ENCODE measurements at places on chromosomes 12 and 14.

GRCh38 chr12:85007836-85008235, 28.2 kb downstream of the TSPAN19 start:
- DNase-seq = peak; percentile 82

DNA sequence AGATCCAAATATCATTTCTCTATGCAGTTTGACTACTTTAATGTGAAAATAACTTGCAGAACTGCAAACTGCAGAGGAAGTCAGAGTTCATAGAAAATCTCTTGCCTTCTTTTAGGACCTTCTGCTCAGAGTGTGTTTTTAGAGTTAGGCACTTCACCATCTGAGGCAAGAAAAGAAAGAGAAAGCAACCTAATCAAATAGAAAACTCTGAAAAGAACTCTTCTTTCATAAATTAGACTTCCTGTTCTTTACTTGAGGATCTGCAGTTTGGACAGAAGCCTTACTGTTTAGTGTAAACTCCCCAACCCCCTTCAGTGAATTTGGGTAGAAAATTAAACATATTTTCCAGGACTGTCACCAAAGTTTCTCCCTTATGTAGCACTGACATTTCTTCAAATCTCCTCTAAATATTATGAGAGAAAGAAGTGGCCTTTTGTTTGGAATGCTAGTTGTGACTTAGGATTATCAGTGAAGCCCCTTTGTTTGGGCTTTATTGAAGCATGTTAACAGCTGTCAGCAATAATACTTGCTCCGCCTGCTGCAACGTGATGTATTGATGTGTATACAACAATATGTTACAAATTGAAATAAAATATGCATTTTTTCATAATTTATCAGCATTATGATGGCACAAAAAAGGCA, 99.5 kb downstream of the PDZRN4 start:
- DNase-seq = no peak

- DNase-seq = no peak
These were observed 56.5 kb upstream of the GZMB start for GRCh38 chr14:24690492-24690891.

GRCh38 chr12:58633479-58633878, 286.8 kb downstream of the LRIG3 start:
- DNase-seq = peak; percentile 41

GRCh38 chr12:132356691-132357622, 27.6 kb upstream of the GALNT9 start:
- peak; percentile 5 for DNase-seq

DNA sequence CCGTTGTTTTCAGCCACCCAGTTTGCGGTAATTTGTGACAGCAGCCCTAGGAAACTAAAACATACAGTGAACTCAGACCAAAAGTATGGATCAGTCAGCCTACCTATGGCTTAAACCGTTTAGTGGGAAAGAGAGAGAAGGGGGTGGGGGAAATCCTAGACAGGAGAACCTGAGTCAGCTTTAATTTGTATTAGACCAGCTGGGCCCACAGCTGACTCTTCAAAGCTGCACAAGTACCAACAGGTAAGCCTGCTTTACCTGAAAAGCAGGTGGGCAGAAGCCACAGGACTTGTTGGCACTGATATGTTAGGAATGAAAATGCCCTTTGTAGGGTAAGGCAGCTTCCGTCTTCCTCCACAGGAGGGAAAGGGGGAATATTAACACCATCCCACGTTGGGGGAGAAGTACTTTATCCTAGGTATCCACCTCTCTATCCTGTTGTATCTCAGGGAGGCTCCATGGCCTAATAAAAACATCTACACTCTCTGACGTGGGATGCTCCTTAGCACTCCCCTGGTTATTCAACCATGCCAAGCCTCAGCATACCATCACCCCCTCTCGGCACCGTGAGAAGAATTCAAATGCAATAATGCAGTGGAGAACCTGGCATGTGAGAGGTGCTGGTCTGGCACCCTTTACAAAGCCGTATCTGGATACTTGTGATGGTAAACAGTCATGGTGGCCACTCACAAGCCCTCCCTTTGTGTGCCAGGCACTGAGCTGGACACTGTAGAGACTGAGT, 70.3 kb downstream of the STON2 start:
- no peak for DNase-seq

DNA sequence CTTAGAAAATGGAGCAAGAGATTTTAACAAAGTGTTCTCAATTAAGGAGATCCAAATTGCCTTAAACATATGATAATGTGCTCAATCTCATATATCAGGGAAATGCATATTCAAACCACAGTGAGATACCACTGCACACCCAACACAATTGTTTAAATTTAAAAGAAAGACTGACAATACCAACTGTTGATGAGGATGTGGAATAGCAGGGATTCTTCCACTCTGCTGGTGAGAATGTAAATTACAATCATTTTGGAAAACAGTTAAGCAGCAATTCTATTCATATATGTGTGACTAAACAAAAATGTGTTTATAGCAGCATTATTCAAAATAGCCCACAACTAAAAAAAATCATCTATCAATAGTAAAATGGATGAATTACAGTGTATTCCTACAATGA, 144.2 kb downstream of the KICS2 start:
- DNase-seq = peak; percentile 28

DNA sequence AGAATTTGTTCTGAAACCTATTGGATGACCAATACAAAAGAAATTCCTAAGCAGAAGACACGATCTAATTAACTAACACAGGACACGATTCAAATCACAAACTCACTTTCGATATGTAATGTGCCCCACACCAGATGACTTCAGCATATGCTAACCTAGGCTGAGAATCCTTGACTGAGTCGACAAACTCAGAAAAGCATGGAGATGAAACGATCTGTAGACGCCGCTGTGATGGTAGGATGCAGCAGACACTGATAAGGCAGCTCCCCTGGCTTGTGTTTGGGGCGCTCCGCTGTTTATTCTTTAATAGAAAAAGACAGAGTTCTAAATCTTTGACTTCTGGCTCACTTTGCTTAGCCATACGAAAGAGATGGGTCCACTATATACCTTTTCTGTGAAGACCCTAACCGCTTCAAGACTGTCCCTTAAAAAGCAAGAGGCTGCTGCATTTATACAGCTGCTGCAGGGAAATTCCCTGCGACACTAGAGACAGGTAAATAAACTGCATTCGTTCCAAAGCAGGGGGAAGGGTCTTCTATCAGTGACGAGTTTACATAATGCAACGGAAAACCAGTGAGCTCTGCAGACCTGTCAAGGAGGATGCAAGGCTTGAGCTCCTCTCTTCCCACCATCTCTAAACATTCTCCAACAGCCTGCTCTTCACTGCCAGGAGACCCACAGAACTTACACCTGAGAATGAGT, 929 bp downstream of the CHD8 start:
- DNase-seq = peak; percentile 10

DNA sequence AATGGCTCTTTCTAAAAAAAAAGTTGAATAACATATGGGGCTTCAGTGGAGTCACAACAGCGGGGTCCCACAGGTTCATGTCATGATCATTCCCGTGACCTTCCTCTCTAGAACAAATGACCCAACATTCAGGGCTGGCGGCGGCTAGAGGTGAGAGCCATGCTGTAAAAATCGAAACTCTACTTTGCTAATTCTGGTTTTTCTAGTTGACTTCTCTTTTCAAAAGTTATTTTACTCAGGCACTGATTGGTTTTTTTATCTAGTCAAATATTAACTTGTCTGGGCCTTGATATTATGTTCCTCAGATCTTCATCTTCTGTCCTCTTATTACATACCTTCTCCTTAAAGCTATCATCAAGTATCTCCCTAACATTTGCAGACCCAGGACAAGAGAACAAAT, 402.9 kb upstream of the SOX5 start:
- DNase-seq = no peak

- DNase-seq = no peak
These were observed 601 bp downstream of the COX14 start for GRCh38 chr12:50112456-50113218.

- no peak for DNase-seq
These were observed 4.5 kb downstream of the HVCN1 start for GRCh38 chr12:110684312-110684836.

GRCh38 chr12:102371165-102371564, 109.2 kb downstream of the IGF1 start:
- DNase-seq = no peak

DNA sequence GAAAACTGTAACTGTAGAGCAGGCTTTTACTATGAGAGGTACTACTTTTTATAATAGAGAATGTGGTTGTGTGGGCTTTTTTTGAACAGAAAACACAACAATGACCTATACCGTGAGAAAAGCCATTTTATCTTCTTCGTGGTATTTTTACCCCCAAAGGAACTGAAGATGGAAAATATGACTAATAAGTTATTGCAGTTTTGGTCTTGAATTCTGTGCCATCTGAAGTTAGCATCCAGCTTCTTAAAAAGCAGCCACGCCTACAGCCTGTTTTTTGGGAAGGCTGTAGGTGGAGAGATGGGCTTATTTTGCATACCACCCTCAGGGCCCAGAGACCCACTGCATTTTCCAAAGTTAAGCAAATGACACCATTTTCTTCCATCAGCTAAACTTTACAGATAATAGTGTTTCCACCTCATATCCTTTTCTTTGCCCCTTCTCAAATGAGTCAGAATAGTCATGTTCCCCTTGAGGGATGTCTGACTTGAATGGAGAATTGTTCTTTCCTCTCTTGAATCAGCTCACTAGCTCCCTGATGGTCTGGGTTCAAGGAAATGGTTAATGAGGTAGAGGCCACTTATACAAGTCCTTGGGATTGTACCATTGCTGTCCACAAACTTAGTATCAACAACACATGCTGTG, 53.0 kb downstream of the TBC1D30 start:
- DNase-seq = peak; percentile 6

- DNase-seq = peak; percentile 38
These were observed 11.7 kb downstream of the BEST3 start for GRCh38 chr12:69687390-69687789.

DNA sequence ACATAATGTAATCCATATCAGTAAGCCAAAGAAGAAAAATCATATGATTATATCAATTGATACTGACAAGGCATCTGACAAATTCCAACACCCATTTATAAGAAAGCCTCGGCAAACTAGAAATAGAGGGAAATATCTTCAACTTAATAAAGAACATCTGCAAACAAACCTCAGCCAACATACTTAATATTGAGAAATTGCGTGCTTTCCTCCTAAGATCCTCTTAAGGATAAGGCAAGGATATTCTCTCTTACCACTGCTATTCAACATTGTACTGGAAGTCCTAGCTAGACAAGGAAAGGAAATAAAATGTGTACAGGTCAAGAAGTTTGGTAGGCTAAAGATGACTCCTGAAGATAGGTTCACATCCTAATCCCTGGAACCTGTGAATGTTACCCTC, 115.9 kb downstream of the DERA start:
- DNase-seq = peak; percentile 84
